ENCODE measurements at places on chromosomes 6 and 20.
A peak's percentile ranks its signal among the peaks of the same experiment; 100 is the strongest.

GRCh38 chr6:33452496-33452895 lies 1.9 kb upstream of the ZBTB9 start:
- DNase-seq, result peak; percentile 58

- no peak for DNase-seq
Observed at GRCh38 chr6:160198606-160199211, 59.9 kb downstream of the SLC22A2 start.

- DNase-seq, result no peak
Observed at GRCh38 chr6:82995066-82995465, 70.6 kb downstream of the UBE3D start.

DNA sequence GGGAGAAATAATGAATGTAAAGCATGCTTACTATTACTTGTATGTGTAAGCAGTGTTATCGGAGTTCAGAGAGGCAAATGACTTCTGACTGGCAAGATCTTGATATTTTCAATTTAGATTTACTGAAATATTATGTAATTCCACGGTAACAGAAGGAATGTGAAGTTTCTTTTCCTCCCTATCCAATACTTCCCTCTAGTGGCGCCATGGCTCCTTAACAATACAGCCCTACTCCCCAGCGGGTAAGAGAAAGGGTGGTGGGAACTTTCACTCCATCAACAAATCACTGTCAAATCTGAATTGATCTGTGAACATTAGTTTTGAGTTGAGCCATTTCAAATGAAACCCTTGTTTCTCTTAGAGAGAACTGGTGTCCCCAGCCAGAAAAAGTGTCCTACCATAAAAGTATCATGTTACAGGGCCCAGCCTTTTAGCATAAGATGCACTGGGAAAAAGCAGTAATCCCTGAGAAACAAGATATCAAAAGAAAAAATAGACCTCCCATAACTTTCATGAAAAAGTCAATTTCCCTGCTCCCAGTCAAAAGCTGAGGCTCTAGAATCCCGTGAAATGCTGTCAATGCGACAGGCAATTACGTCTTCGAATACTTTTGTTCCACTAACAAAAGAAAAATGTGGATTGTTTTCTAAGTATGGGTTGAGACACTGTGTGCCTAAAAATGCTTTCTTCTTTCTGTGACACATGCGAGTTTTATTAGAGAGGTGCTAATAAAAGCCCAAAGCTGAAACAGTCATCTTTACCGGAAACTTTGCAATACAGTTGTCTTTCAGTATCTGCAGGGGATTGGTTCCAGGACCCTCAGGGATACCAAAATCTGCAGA lies 12.9 kb downstream of the COX7A2 start:
- DNase-seq, result peak; percentile 19

- DNase-seq, result peak; percentile 6
Observed at GRCh38 chr20:59832406-59833363, 100.8 kb downstream of the SYCP2 start.

Data from H7 (cell line).